ENCODE measurements at places on chromosomes 7 and 10. TPM values are rescaled to one million over a fixed set of nuclear protein-coding genes. Genes with fewer than 3 reads are reported as not detected.
A peak's percentile ranks its signal among the peaks of the same experiment; 100 is the strongest.

DNA sequence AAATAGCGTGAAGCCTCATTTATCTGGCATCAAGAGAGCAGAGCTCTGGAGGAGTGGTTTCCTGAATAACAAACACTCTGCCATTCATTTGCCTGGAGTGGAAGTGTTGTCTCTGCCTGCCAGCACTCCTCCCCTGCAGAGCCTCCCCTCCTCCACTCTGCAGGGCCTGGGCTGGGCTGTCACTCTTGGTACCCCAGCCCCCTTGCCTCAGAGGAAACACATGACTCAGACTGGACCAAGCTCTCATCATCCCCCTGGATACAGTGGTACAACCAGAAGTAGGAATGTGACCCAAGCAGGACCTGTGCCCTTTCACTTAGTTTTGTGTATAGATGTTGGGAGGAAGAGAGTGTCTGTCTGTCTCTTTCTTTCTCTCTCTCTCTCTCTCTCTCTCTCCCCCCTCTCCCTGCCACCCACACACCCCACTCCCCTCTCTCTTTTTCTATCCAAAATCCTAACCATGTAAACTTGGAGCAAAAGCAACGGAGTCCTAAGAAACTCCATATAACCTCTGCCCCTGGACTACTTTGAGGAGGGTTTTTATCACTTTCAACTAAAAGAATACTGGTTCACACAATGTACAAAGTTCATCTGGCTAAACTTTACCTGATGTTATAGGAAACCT, 43.9 kb downstream of the DOCK4 start:
- DNase-seq, result no peak
- no peaks in the 10 kb centered on the region for H3K36me3 ChIP-seq
- H3K4me1 ChIP-seq, result no peaks in the 10 kb centered on the region

DNA sequence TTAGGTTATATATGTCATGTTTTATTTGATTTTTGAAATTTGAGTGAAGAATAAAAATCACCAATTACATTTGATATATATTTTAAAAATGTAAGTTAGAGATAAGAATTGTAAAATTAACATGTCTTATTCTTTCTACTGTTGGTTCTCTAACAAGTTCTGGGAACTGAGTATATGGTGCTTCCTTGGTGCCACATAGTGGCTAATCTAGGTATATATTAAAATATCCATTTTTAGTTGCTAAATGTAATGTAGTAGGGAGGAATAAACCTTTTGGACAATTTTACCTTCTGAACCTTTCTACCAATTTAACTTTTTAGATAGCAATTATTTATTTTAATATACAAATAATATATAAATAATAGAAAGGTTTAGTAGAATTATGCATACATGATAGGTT, 17.5 kb downstream of the CFAP69 start:
- H3K36me3 ChIP-seq, result no peaks in the 10 kb centered on the region
- DNase-seq, result no peak
- H3K4me1 ChIP-seq, result no peaks in the 10 kb centered on the region
- H3K27me3 ChIP-seq, result peaks cover 4% of the 10 kb centered on the region

Gene SUGCT
- total RNA-seq, result 1.2 TPM

- no peaks in the 10 kb centered on the region for H3K4me1 ChIP-seq
- no peaks in the 10 kb centered on the region for H3K27me3 ChIP-seq
- H3K4me3 ChIP-seq, result no peak overlapping the region
- DNase-seq, result no peak
- no peak overlapping the region for H3K27ac ChIP-seq
- H3K36me3 ChIP-seq, result no peaks in the 10 kb centered on the region
These were observed 9.5 kb upstream of the ASAH2 start for GRCh38 chr10:50260791-50261281.

- H3K27ac ChIP-seq, result no peak overlapping the region
- H3K27me3 ChIP-seq, result no peaks in the 10 kb centered on the region
- H3K4me3 ChIP-seq, result no peak overlapping the region
- DNase-seq, result no peak
- no peaks in the 10 kb centered on the region for H3K4me1 ChIP-seq
These were observed 74.2 kb downstream of the RHOBTB1 start for GRCh38 chr10:60869652-60870415.

Gene LRRC4
- 1.6 TPM for total RNA-seq

DNA sequence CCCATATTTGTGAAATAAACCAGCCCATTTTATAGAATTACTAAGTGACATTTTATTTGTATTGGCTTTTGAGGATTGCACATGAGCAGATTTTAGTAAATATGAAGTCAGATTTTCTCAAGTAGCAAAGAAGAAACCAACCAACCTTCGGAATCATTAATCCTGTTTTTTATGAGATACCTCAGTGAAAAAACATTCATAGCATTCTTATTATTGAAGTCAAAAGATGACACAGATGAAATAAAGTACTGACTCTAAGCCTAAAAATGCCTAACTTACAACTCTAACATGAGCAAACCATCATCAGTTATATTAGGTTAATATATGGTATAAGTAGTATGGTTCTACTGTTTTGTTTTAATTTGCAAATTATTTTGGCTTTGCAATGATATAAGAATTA, 59.9 kb upstream of the AGBL3 start:
- no peaks in the 10 kb centered on the region for H3K36me3 ChIP-seq
- H3K27me3 ChIP-seq, result no peaks in the 10 kb centered on the region
- DNase-seq, result no peak
- H3K27ac ChIP-seq, result no peak overlapping the region
- no peaks in the 10 kb centered on the region for H3K4me1 ChIP-seq
- H3K4me3 ChIP-seq, result no peak overlapping the region

DNA sequence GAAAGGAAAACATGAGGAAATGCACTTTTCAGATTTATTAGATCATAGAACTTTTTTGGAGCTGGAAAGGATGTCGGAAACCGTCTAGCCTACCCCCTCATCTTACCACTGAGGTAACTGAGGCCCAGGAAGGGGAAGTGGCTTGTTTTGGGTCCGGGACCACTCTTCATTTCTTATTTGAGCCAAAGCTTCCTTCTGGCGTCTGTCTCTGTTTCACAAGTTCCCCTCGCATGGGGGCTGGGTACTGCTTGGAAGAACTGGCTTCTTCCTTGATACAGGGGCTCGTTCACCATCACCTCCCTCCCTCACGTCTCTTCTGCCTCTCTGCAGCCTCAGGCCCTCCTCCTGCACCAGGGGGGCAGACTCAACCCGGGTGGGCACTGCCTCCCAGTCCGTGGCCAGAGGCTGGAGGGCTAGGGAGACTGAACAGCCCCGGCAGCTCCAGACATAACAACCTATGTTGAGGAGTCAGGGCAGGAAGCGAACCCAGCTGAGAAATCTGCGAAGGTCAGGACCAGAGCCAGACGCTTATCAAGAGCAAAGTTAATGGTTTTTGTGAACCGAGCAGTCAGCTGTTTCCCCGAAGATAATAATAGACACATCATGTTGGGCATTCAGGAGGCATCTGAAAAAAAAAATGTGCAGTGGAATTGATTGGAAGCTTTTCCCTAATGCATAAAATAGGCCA, 12.9 kb downstream of the HTRA1 start:
- no peak overlapping the region for H3K27ac ChIP-seq
- no peak overlapping the region for H3K4me3 ChIP-seq
- H3K36me3 ChIP-seq, result no peaks in the 10 kb centered on the region
- peaks cover 3% of the 10 kb centered on the region for H3K4me1 ChIP-seq
- no peak for DNase-seq

DNA sequence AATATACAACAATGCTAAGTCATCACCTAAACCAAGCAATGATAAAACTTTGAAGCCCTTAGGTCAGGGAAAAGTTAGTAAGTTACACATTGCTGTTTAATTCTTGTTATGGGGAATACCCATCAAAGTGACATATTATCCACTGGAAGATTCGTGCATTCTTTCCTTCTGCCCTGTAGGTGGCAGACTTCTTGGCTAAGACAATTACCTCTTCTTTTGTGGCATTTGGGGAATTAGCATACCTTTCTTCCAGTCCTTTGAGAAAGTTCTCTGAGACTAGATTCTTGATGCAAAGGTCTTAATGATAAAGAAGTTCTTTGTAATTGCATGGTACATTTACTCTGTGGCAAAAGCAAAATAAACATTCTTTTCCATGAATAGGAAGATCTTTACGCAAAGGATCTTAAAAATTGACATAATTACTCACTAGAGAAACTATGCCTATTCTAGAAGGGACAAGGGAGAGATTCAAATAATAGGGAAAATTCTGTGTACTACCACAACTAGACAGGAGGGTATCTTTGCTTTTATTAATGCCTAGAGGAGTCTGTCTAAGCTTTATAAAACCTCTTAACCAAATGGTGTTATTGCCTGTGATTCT, 395.9 kb downstream of the GRM8 start:
- no peaks in the 10 kb centered on the region for H3K36me3 ChIP-seq
- no peak for DNase-seq
- H3K27ac ChIP-seq, result no peak overlapping the region
- H3K4me1 ChIP-seq, result no peaks in the 10 kb centered on the region

- no peaks in the 10 kb centered on the region for H3K36me3 ChIP-seq
- H3K27ac ChIP-seq, result no peak within 1 kb of the TSS
- H3K27me3 ChIP-seq, result peaks cover 77% of the 10 kb centered on the region
- H3K4me1 ChIP-seq, result peaks cover 9% of the 10 kb centered on the region
- peak within 1 kb of the TSS; percentile 32 for H3K4me3 ChIP-seq
These were observed at the start of gene CELF2 for GRCh38 chr10:11017570-11018431. TSS of gene CELF2 (plus strand) at chr10:11017872. CDS start at chr10:11018090, 218 bp downstream.

- H3K36me3 ChIP-seq, result no peaks in the 10 kb centered on the region
- H3K27ac ChIP-seq, result no peak overlapping the region
- no peak overlapping the region for H3K4me3 ChIP-seq
- no peak for DNase-seq
These were observed 134.2 kb downstream of the PTN start for GRCh38 chr7:137209151-137209817.

- H3K4me1 ChIP-seq, result no peaks in the 10 kb centered on the region
- no peak overlapping the region for H3K4me3 ChIP-seq
- no peak for DNase-seq
- H3K27me3 ChIP-seq, result no peaks in the 10 kb centered on the region
- no peak overlapping the region for H3K27ac ChIP-seq
- no peaks in the 10 kb centered on the region for H3K36me3 ChIP-seq
These were observed 74.8 kb downstream of the GRID1 start for GRCh38 chr10:86291616-86292340.

DNA sequence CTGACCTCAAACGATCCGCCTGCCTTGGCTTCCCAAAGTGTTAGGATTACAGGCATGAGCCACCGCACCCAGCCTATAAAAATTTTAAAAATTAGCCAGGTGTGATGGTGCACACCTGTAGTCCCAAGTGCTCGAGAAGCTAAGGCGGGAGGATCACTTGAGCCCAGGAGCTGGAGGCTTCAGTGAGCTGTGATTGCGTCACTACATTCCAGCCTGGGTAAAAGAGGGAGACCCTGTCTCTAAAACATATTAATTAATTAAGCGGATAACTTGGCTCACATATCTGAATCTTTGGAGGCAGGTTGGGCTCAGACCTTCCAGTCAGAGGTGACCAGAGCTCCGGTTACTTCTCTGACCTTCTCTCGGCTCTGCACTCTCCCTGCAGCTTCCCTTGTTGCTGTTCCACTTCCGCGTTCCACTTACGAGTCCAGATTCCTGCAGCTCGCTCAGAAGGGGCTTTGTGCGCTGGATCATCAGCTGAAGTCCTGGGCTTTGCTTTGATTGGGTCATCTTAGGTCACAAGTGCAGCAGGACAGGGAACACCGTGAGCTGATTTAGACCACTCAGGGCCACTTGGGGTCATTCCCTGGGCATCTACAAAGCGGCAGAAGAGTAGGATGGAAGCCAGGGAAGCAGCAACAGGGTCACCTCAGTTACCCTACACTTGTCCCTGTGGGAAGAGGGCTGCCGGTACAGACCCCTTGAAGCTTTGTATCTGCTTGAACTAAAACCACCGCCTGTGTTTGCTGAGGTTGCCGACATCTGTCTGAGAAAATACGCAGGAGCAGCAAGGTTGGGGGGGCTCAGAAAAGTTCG, 2.0 kb upstream of the ARPC1B start:
- no peak overlapping the region for H3K4me3 ChIP-seq
- no peak for DNase-seq
- peaks cover 24% of the 10 kb centered on the region for H3K36me3 ChIP-seq
- peaks cover 28% of the 10 kb centered on the region for H3K4me1 ChIP-seq
- H3K27me3 ChIP-seq, result no peaks in the 10 kb centered on the region

DNA sequence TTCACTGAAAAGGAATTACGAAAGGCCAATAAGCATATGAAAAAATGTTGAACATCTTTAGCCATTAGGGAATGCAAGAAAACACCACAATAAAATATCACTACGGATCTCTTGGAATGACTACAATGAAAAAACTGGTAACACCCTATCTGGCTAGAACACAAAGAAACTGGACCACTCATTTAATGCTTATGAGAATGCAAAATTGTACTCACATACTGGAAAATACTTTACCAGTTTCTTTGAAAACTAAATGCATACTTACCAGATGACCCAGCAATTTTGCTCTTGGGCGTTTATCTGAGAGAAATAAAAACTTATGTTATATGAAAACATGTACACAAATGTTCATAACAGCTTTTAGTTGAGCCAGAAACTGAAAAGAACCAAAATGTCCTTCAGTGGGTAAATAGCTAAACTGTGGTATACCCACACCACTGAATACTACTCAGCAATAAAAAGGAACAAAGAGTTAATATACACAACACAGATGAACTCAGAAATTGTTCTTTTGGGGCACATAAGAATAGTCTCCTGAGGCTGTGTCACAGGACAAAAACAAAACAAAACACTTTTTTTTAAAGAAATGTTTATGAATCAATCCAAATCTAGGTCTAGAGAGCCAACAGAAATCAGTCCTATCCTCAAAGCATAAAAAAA, 23.5 kb downstream of the CNOT4 start:
- no peak overlapping the region for H3K4me3 ChIP-seq
- H3K27me3 ChIP-seq, result no peaks in the 10 kb centered on the region
- no peak overlapping the region for H3K27ac ChIP-seq
- DNase-seq, result no peak

DNA sequence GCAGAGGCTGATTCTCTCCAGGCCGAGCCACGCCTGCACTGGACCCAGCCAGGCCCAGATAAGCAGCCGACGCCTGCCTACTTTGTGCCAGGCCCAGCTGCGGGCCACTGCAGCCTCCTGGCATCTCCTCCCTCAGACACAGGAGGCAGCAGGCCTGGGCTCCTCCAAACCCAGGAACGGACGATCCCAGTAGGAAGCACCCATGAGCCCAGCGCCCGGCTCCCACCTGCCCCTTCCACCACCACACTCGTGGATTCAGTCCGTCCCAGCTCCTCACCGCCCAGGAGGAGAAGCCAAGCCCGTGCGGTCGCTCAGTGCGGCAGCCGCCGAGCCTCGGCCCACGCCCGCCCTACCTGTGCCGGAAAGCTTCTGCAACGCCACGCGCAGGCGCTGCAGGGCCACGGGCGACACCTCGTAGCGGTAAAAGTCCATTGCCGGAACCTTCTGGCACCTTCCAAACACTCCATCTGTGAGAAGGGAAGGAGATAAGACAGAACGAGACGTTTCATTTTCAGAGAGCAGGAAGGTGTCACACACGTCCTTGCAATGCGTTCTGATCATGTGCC, 271.1 kb downstream of the PTPRN2 start:
- H3K27ac ChIP-seq, result no peak overlapping the region
- peaks cover 2% of the 10 kb centered on the region for H3K27me3 ChIP-seq
- no peak for DNase-seq
- no peaks in the 10 kb centered on the region for H3K4me1 ChIP-seq

- H3K4me1 ChIP-seq, result peaks cover 4% of the 10 kb centered on the region
- no peak overlapping the region for H3K4me3 ChIP-seq
- H3K27ac ChIP-seq, result no peak overlapping the region
- H3K27me3 ChIP-seq, result no peaks in the 10 kb centered on the region
- DNase-seq, result peak; percentile 50
- no peaks in the 10 kb centered on the region for H3K36me3 ChIP-seq
These were observed 35.2 kb downstream of the SGCE start for GRCh38 chr7:94620703-94621118.

All from CD4-positive, alpha-beta T cell (primary cell).